ENCODE measurements at places on chromosomes 4 and X.

- DNase-seq: no peak
Observed at GRCh38 chrX:129626026-129626425, 28.7 kb downstream of the APLN start.

- no peak for DNase-seq
Observed at GRCh38 chr4:55355555-55355954, 9.5 kb downstream of the SRD5A3 start.

GRCh38 chr4:128757712-128758111, 51.8 kb upstream of the JADE1 start:
- DNase-seq: no peak

DNA sequence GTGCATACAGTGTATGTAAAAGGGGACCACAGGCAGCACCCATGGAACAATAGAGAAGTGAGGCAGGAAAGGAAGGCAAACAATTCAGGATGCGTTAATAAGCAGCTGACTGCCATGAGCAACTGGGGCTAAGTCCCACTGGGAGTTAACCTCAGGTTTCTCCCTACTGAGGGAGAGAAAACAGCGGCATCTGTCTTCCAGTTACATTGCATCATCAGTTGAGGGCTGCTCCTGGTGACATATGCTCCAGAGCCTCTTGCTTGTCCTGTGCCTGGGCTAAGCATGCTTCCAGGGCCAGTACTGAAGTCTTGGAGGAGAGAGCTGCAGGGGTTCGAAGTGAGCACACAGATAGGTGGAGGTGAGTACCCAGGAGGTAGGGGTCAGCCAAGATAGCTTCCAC, 24.3 kb downstream of the RAI2 start:
- no peak for DNase-seq

GRCh38 chr4:62133101-62133897, 933.2 kb downstream of the ADGRL3 start:
- DNase-seq: no peak

- DNase-seq: peak; percentile 52
Observed at GRCh38 chrX:39261446-39262147, 460.3 kb downstream of the MID1IP1 start.

DNA sequence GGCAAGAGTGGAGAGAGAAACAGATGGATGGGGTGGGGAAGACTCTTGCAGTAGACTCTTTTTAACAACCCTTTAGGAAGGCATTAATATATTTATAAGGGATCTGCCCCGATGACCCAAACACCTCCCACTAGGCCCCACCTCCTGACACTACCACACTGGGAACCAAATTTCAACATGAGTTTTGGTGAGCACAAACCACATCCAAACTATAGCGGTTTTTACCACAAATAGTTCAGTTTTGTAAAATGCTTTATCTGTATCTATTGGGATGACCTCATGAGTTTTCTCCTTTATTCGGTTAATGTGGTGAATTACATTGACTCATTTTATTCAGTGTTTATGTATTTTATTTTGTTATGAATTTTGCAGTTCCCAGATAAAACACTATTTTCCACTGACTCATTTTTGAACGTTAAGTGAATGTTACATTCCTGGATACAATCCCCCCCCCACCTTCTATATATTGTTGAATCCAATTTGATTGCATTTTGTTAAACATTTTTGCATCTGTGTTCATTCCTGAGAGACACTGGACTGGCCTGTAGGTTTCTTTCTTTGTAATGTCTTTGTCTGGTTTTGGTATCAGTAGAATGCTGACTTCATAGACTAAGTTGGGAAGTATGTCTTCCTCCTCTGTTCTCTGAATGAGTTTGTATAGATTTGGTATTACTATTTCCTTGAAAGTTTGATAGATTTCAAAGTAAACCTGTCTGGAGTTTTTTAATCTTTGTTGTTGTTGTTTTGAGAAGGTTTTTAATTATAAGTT, 13.9 kb upstream of the CPLX1 start:
- DNase-seq: no peak

Measured in H7 (cell line).